ENCODE measurements at places on chromosomes 7 and 10.

DNA sequence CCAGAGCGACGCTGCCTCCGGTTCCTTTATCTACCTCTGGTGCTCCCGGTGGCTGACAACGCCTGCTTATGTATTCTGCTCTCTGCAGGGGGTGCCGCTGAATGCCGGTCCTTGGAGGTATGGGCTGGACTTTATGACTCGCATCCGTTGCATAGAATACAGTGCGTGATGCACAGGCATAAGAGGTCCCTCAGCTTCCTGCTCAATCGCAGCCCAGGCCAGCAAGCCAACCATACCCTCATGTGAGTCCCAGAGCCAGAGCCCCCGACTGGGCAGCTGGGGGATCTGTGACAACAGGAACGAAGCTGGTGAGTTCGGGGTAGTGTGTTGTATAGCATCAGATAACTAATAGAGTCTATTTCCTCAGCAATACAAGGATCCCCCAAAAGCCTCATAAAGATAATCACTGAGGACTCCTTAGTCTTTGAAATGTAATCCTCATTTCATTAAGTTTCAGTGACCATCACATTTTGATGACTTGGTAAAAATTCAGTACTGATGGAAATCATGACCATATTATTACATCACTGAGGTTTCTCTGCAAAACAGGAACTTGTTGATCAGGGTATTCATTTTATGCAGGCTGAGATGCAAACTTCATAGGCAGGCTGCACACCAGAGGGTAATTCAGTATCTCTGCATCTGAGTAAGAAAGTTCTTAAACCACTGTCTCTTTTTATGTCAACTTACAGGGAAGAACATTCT is 607.8 kb downstream of the PTPRN2 start:
- no peaks in the 10 kb centered on the region for H3K27me3 ChIP-seq
- no peaks in the 10 kb centered on the region for H3K4me1 ChIP-seq
- no peak overlapping the region for H3K27ac ChIP-seq
- DNase-seq: no peak
- H3K36me3 ChIP-seq: no peaks in the 10 kb centered on the region

GRCh38 chr7:38245409-38245977 is 27.9 kb downstream of the TARP start:
- H3K27ac ChIP-seq: peak overlapping the region; percentile 71
- H3K36me3 ChIP-seq: peaks cover 18% of the 10 kb centered on the region
- DNase-seq: no peak
- no peaks in the 10 kb centered on the region for H3K27me3 ChIP-seq
- H3K4me3 ChIP-seq: no peak overlapping the region

- no peaks in the 10 kb centered on the region for H3K4me1 ChIP-seq
- H3K36me3 ChIP-seq: no peaks in the 10 kb centered on the region
- peaks cover 2% of the 10 kb centered on the region for H3K27me3 ChIP-seq
- H3K27ac ChIP-seq: no peak overlapping the region
These were observed 47.3 kb downstream of the MYPN start for GRCh38 chr10:68156373-68157185.

DNA sequence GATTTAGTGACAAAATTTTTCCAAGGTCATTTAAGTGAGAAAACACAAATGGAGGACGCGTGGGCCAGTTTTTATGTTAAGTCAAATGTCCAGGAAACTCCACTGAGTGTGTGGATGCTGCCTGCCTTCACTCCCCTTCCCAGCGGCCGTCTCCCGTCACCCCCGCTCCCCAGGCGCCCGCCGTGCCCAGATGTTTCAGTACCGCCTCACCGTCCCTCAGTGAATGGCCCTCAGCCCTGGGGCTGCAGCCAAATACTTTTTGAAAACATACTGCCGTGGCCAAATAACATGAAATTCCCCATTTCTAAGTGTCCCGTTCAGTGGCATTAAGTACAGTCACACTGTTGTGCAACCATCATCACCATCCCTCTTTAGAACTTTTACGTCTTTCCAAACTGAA is 131.9 kb downstream of the INSYN2A start:
- H3K4me1 ChIP-seq: no peaks in the 10 kb centered on the region
- H3K4me3 ChIP-seq: no peak overlapping the region
- H3K27ac ChIP-seq: no peak overlapping the region

GRCh38 chr7:44119829-44120380 is 3.4 kb downstream of the POLD2 start:
- peaks cover 46% of the 10 kb centered on the region for H3K4me1 ChIP-seq
- no peaks in the 10 kb centered on the region for H3K27me3 ChIP-seq
- peak overlapping the region; percentile 56 for H3K27ac ChIP-seq
- H3K36me3 ChIP-seq: peaks cover 82% of the 10 kb centered on the region

- H3K27me3 ChIP-seq: peaks cover 8% of the 10 kb centered on the region
- H3K27ac ChIP-seq: no peak overlapping the region
- DNase-seq: no peak
- H3K36me3 ChIP-seq: no peaks in the 10 kb centered on the region
- H3K4me3 ChIP-seq: no peak overlapping the region
These were observed 215.3 kb downstream of the DGKB start for GRCh38 chr7:14687241-14687640.

- no peak for DNase-seq
- H3K27ac ChIP-seq: peak overlapping the region; percentile 12
- H3K4me3 ChIP-seq: no peak overlapping the region
- H3K4me1 ChIP-seq: peaks cover 22% of the 10 kb centered on the region
- H3K36me3 ChIP-seq: peaks cover 3% of the 10 kb centered on the region
- H3K27me3 ChIP-seq: no peaks in the 10 kb centered on the region
These were observed 93.3 kb downstream of the CUL2 start for GRCh38 chr10:34996843-34997242.

GRCh38 chr7:44905002-44905635 is 19.8 kb upstream of the PURB start:
- H3K4me3 ChIP-seq: no peak overlapping the region
- no peaks in the 10 kb centered on the region for H3K27me3 ChIP-seq
- no peak for DNase-seq
- no peak overlapping the region for H3K27ac ChIP-seq

- H3K4me1 ChIP-seq: no peaks in the 10 kb centered on the region
- no peaks in the 10 kb centered on the region for H3K36me3 ChIP-seq
- no peak for DNase-seq
- no peaks in the 10 kb centered on the region for H3K27me3 ChIP-seq
- H3K27ac ChIP-seq: no peak overlapping the region
These were observed 374.6 kb downstream of the CALN1 start for GRCh38 chr7:72037516-72037915.

DNA sequence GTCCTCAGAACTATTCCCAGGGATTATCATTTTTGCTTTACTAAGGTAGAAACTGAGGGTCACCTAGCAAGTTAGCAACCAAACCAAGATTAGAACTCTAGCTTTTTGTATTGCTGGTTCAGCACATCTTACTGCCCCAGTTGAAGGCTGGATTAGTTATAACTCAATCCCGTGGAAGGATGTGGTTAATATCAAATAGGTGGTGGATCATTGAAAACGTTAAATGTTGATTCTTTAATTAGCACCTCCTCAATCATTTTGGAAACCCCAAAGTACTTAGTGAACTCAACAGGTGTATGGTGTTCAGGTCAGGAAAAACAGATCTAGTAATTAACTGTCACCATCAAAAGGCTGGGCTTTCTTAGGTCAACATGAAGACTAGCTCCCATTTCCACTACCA is 152.4 kb downstream of the ARID5B start:
- peak overlapping the region; percentile 90 for H3K4me3 ChIP-seq
- H3K27ac ChIP-seq: peak overlapping the region; percentile 100
- H3K27me3 ChIP-seq: no peaks in the 10 kb centered on the region
- peaks cover 100% of the 10 kb centered on the region for H3K36me3 ChIP-seq

DNA sequence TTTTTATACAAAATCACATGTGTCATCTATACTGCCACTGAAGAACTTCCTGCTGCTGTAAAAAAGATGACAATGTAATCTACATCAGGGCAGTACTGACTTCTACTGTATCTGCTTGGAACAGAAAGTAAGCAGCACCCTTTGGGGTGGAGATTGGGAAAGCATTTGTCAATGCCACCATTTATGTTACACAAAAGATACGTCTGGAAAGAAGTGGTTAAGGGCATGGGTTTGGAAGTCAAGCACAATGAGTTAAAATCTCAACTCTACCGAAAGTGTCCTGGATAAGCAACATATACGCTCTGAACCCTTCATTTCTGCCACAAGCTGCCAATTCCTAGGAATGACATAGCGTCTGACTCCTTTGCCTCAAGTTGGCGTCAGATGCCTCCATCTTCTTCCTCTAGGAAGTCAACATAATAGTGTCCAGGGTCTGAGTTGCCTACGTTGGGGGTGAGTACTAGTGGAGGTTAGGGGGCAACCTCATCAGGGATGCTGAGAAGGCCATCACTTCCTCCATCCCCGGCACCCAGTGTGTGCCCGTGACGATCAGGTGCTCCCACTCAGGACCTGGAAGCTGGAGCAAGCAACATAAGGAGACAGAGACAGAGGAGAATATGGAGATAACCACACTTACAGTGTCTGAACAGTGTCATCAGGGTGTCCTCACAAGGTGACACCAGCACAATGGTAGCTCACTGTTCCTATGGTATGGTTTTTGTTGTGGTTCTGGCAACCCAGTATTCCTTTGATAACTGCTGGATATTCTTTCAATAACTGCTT is 58.3 kb downstream of the SGMS1 start:
- H3K4me3 ChIP-seq: no peak overlapping the region
- no peak for DNase-seq
- peaks cover 13% of the 10 kb centered on the region for H3K4me1 ChIP-seq
- peak overlapping the region; percentile 18 for H3K27ac ChIP-seq

DNA sequence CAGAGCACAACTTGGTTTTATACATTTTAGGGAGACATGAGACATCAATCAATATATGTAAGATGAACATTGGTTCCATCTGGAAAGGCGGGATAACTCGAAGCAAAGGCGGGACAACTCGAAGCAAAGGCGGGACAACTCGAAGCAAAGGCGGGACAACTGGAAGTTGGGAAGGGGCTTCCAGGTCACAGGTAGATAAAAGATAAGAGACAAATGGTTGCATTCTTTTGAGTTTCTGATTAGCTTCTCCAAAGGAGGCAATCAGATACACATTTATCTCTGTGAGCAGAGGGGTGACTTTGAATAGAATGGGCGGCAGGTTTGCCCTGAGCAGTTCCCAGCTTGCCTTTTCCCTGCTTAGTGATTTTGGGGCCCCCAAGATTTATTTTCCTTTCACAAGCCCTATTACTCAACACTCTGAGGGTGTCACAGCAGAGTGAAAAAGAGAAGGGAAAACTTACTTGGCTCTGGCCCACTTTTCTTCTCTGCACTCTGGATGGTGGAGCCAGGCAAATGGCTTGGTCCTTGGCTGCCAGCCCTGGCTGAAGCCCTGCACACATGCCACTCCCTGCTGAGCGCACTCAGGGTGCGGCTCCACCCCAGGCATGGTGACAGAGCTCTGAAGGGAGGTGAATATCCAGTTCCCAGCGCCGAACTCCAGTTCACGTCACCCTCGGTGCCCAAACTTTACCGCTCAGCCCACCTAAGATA is 46.7 kb downstream of the PARD3 start:
- H3K4me1 ChIP-seq: no peaks in the 10 kb centered on the region
- H3K4me3 ChIP-seq: no peak overlapping the region
- peaks cover 32% of the 10 kb centered on the region for H3K27me3 ChIP-seq
- H3K36me3 ChIP-seq: no peaks in the 10 kb centered on the region

- no peaks in the 10 kb centered on the region for H3K36me3 ChIP-seq
- peaks cover 15% of the 10 kb centered on the region for H3K27me3 ChIP-seq
- no peaks in the 10 kb centered on the region for H3K4me1 ChIP-seq
- H3K27ac ChIP-seq: no peak overlapping the region
- DNase-seq: no peak
- no peak overlapping the region for H3K4me3 ChIP-seq
These were observed 386.6 kb downstream of the SH2D4B start for GRCh38 chr10:80924063-80924952.

GRCh38 chr7:9557853-9558252 is 1124.4 kb downstream of the NXPH1 start:
- no peak for DNase-seq
- H3K4me1 ChIP-seq: no peaks in the 10 kb centered on the region
- no peaks in the 10 kb centered on the region for H3K27me3 ChIP-seq
- no peaks in the 10 kb centered on the region for H3K36me3 ChIP-seq
- H3K27ac ChIP-seq: no peak overlapping the region

- H3K27ac ChIP-seq: no peak overlapping the region
- peaks cover 35% of the 10 kb centered on the region for H3K4me1 ChIP-seq
- H3K4me3 ChIP-seq: no peak overlapping the region
- peaks cover 14% of the 10 kb centered on the region for H3K36me3 ChIP-seq
- DNase-seq: no peak
These were observed 19.4 kb downstream of the ACSL5 start for GRCh38 chr10:112393341-112393740.

DNA sequence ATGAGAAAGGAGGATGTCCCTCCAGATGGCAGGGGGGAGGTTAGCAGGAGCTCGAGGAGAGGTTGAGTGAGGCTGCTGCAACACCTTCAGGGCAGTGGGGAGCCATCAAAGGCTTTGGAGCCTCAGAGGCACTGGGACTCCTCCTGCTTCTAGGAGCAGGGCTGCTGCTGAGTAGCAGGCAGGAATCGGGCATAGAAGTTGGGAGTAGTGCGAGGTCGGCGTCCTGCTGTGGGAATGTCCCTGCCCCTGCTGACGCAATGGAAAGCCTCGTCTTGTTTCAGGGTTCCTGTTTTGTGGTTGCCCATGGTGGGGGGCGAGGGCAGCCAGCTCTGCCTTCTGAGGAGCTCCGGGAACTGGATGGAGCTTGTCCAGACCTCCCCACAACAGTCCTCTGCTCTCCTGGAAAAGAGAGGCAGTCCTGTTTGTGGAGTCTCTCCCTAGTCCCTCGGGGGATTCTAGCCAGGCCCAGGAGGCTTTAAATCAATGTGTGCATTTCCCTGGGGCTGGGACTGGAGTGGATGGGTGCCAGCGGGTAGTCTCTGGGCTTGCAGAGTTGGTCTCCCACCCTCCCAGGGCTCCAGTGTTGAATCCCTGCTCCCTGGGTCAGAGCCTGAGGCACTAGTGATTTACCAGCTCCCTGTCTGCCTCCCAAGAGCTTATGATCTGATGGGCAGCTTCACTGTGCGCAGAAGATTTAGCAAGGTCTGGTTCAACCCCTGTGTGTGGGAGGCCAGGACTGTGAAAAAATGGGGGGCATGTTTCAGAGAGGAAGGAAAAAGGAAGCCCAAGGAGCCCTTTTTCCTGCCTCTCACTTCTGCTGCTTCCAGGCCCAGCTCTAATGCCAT is 98.7 kb upstream of the PPIF start:
- H3K4me3 ChIP-seq: peak overlapping the region; percentile 34
- no peaks in the 10 kb centered on the region for H3K27me3 ChIP-seq
- DNase-seq: no peak
- H3K4me1 ChIP-seq: peaks cover 72% of the 10 kb centered on the region
